ENCODE measurements at places on chromosomes 7 and 10.

DNA sequence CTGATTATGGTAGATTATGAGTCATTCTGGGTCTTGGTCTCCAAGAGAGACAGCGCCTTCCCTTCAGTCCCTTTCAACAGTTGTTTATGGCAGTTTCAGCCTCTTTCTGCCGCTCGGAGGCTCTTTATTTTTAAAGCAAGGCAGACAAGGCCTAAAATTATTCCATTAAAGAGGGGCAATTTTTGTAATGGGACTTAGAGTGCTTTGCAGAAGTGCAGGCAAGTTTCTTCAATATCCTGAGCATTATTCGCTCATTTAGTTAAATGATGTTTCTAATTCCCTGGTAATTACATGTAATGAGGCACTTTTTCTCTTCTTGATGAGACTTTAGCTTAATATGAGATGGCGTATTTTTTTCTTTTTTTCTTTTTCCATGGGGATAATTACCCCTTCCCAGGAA, 33.6 kb downstream of the BUB3 start:
- H3K4me1 ChIP-seq, result no peaks in the 10 kb centered on the region
- no peak overlapping the region for H3K27ac ChIP-seq
- H3K36me3 ChIP-seq, result no peaks in the 10 kb centered on the region
- H3K4me3 ChIP-seq, result no peak overlapping the region
- H3K27me3 ChIP-seq, result no peaks in the 10 kb centered on the region
- no peak for DNase-seq

DNA sequence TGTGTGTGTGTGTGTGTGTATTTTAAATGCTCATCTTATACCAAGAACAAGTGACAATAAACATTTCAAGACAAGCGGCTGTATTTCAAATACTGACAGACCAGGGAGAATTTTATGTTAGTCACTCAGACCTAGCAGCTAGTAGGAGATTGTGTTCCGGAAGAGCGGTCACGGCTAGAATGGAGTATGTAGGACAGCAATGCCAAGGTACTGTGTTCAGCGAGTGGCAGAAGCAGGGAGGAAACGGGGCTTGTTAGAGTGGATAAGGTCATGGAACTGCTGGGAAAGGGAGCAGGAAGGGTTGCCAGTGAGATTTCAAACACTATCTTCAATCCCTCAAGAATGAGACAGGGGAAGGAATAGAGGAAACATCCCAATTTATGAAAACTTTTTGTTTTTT, 260.5 kb upstream of the PITRM1 start:
- no peaks in the 10 kb centered on the region for H3K27me3 ChIP-seq
- no peak overlapping the region for H3K4me3 ChIP-seq
- DNase-seq, result no peak
- H3K36me3 ChIP-seq, result no peaks in the 10 kb centered on the region

DNA sequence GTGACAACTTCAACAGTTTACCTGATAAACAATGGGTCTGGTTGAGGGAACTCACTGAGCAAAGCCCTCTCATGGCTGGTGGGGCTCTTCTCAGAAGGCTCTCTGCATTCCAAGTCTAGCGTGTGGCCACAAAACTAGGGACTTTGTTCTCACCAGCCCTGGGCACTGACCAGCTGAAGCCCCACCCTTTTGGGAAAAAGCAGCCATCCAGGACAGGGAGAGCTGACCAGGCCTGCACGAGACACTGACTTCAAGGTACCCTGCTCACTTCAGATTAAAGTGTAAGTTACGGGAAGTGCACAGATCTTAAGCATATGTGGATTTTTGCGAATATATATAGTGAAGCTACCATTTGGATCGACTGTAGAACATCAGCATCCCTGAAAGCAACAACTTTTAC, 67.4 kb upstream of the LRRC4 start:
- peaks cover 5% of the 10 kb centered on the region for H3K4me1 ChIP-seq
- DNase-seq, result no peak

GRCh38 chr7:117750612-117751563, 122.4 kb downstream of the CTTNBP2 start:
- H3K4me1 ChIP-seq, result no peaks in the 10 kb centered on the region
- no peak overlapping the region for H3K4me3 ChIP-seq
- H3K27me3 ChIP-seq, result no peaks in the 10 kb centered on the region
- H3K36me3 ChIP-seq, result no peaks in the 10 kb centered on the region
- no peak overlapping the region for H3K27ac ChIP-seq
- no peak for DNase-seq

GRCh38 chr10:95276367-95277200, 14.2 kb downstream of the PDLIM1 start:
- H3K27me3 ChIP-seq, result no peaks in the 10 kb centered on the region
- no peak for DNase-seq
- peak overlapping the region; percentile 76 for H3K27ac ChIP-seq
- peaks cover 71% of the 10 kb centered on the region for H3K4me1 ChIP-seq
- no peak overlapping the region for H3K4me3 ChIP-seq
- H3K36me3 ChIP-seq, result no peaks in the 10 kb centered on the region

DNA sequence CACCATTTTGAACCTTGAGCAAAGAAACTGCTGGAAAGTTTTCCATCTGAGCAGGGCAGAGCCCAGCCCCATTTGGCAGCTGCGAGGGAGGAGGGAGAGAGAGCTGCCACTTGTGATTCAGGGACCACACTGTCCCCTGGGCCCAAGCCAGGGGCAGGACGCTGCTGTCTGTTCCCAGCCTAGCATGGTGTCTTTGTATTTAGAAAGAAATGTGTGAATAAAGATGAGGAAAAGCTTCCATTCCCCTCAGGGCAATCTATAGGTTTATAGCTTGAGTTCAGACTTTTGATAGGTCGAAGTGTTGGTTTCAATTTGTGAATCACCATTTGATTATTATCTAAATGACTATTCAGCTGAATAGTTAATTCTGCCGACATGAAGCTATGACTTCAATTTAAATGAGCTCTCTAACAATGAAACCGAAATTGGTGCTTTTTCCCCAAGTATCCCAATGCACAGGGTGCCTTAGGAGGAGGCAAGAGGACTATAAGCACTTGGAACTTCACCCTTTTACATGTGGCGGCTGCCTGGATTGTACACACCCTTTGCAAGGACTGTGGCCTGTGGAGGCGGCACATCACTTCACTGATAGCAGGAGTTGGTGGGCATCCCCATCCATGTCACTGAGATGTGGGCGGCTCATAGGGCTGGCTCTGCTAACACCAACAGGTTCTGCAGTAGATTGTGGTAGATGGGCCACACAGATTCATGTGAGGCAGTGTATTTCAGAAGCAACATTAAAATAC, 223.5 kb downstream of the CCDC3 start:
- peaks cover 18% of the 10 kb centered on the region for H3K4me1 ChIP-seq
- DNase-seq, result no peak

- no peak overlapping the region for H3K27ac ChIP-seq
- no peak overlapping the region for H3K4me3 ChIP-seq
- H3K36me3 ChIP-seq, result no peaks in the 10 kb centered on the region
- H3K4me1 ChIP-seq, result no peaks in the 10 kb centered on the region
- H3K27me3 ChIP-seq, result no peaks in the 10 kb centered on the region
- DNase-seq, result no peak
Observed at GRCh38 chr10:99375426-99375825, 46.3 kb downstream of the CNNM1 start.

DNA sequence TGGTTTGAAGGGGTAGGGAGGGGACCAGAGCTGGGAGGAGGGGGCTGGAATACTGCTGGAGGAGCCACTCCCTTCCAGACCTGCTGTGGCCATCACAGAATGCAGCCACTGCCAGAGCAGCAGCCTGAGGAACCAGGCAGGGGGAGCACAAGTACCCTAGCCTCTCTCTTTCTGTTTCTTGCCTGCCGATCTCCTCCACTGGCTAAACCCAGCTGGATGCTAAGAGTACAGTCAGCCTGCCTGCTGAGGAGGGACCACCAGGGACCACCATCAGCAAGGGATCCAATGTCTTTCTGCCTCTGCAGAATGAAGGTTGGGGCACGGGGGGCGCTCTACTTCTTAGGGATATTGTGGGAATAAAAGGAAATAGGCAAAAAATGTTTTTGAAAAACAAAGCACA, 4.7 kb downstream of the BLVRA start:
- H3K27ac ChIP-seq, result no peak overlapping the region
- H3K27me3 ChIP-seq, result no peaks in the 10 kb centered on the region
- peaks cover 36% of the 10 kb centered on the region for H3K4me1 ChIP-seq
- DNase-seq, result no peak
- H3K36me3 ChIP-seq, result no peaks in the 10 kb centered on the region
- no peak overlapping the region for H3K4me3 ChIP-seq

GRCh38 chr10:24382979-24383663, 174.2 kb downstream of the KIAA1217 start:
- no peak for DNase-seq
- H3K27me3 ChIP-seq, result no peaks in the 10 kb centered on the region
- no peak overlapping the region for H3K4me3 ChIP-seq
- H3K36me3 ChIP-seq, result peaks cover 4% of the 10 kb centered on the region
- peak overlapping the region; percentile 84 for H3K27ac ChIP-seq

DNA sequence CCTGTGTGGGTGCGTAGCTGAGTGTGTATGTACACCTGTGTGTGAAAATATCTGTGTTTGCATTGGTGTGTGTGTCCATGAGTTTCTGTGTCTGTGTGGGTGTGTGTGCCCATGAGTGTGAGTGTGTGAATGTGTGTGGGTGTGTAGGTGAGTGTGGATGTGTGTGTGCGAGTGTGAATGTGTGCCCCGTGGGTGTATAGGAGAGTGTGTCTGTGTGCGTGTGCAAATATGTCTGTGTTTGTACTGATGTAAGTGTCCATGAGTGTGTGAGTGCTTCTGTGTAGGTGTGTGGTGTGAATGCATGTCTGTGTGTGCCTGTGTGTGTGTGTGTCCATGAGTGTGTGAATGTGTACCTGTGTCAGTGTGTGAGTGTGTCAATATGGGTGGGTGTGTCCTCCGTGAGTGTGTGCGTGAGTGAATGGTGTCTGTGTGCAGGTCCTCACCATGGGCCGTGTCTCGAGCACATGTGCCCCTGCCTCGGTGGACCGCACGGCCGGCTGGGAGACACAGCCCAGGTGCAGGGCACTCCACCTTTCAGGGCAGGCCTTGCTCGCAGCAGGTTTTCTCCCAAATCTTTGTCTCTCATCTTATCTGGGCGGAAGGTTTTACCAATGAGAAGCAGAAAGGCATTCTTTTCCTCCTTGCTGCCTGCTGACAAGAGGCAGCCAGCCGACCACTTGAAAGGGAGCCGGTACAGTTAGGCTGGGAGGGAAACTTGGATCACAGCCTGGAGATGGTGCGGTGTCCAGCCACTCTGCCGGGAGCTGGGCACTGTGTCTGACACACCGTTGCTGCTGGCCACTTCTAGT, 107.1 kb upstream of the FAM20C start:
- no peak overlapping the region for H3K27ac ChIP-seq
- no peaks in the 10 kb centered on the region for H3K36me3 ChIP-seq
- H3K27me3 ChIP-seq, result peaks cover 3% of the 10 kb centered on the region
- no peak for DNase-seq

GRCh38 chr10:112723876-112724275, 226.2 kb upstream of the TCF7L2 start:
- no peak for DNase-seq
- H3K36me3 ChIP-seq, result no peaks in the 10 kb centered on the region
- H3K27me3 ChIP-seq, result no peaks in the 10 kb centered on the region
- H3K4me1 ChIP-seq, result no peaks in the 10 kb centered on the region

- no peaks in the 10 kb centered on the region for H3K27me3 ChIP-seq
- H3K4me1 ChIP-seq, result no peaks in the 10 kb centered on the region
- no peaks in the 10 kb centered on the region for H3K36me3 ChIP-seq
- H3K27ac ChIP-seq, result no peak overlapping the region
- H3K4me3 ChIP-seq, result no peak overlapping the region
- DNase-seq, result no peak
Observed at GRCh38 chr7:69996121-69996520, 397.8 kb downstream of the AUTS2 start.

DNA sequence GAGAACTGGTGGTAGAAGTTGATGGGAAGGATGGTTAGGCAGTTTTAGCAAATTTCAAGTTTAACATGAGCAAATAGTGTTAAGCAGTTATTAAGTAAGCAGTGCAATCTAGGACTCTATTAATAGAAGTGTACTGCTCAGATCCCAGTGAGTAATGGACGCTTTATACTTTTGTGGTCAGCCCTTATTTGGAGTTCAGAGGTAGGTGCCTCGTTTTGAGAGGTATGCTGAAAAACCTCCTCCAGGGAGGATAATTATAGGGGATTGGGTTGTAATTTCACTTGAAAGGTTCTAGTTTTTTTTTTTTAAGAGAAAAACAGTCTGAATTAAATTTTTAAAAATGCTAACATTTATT, 33.5 kb upstream of the CCDC7 start:
- no peak for DNase-seq
- H3K27ac ChIP-seq, result no peak overlapping the region
- H3K36me3 ChIP-seq, result no peaks in the 10 kb centered on the region
- no peak overlapping the region for H3K4me3 ChIP-seq

DNA sequence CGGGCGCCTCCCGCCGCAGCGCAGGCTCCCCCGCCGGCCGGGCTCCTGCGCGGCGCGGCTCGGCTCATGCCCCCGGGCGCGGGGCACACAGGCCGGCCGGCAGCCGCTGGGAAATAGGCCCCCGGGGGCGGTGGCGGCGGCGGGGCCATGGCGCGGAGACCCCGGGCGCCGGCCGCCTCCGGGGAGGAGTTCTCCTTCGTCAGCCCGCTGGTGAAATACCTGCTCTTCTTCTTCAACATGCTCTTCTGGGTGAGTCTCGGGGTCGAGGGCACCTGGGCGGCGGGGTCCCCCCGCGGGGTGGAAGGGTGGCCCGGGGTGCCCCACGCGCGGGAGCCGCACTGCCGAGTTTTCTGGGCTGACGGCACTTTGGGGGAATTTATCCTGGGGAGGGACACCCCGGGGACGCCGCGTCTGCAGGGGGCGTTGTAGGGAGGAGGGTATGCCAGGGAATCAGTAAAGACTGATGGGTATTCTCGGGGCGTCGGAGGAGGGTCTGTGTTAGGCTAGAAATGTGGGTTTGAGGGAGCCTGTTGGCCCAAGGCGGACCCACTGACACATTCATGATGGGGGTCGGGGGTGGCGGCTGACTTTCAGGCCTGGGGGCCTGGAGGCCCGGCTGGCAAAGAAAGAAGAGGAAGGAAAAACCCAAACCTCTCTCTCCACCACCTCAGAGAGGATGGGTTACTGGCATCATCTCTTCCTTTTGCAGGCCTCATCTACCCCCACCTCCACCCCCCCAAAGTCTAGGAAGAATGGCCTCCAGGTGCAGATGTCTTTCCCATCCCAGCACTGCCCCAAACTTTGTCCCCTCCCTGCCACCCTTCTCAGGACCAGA, 544 bp downstream of the TSPAN33 start:
- no peak overlapping the region for H3K27ac ChIP-seq
- peaks cover 32% of the 10 kb centered on the region for H3K27me3 ChIP-seq
- H3K36me3 ChIP-seq, result no peaks in the 10 kb centered on the region
- H3K4me3 ChIP-seq, result peak overlapping the region; percentile 48
- no peak for DNase-seq

GRCh38 chr10:11178606-11179515, 161.2 kb downstream of the CELF2 start:
- H3K36me3 ChIP-seq, result peaks cover 3% of the 10 kb centered on the region
- no peak for DNase-seq
- no peak overlapping the region for H3K4me3 ChIP-seq
- peaks cover 19% of the 10 kb centered on the region for H3K4me1 ChIP-seq
- no peaks in the 10 kb centered on the region for H3K27me3 ChIP-seq

Data from suprapubic skin (tissue), 4 donors.